Stimulated activated naive CD4-positive, alpha-beta T cell treated with Interleukin-2 at 50 U/mL for 16 hours (primary cell): ENCODE measurements at places on chromosomes 6 and 20.

DNA sequence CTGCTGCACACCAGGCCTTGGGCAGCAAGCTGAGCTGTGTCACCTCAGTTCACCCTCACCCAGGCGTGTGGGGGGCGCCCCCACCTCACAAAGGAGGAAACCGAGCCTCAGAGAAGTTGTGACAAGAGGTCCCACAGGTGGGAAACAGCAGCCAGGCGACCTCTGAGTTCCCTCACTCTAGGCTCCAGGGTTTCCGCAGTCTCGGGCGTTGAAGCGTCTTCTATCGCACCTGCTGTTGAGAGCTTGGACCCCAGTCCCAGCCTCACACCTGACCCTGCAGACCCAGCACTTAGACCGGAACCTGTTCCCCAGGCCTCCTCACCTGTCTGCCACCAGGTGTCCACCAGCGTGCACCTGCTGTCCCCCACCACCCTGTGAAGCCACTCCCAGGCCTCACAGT lies 22.3 kb upstream of the APMAP start:
- DNase-seq: no peak

DNA sequence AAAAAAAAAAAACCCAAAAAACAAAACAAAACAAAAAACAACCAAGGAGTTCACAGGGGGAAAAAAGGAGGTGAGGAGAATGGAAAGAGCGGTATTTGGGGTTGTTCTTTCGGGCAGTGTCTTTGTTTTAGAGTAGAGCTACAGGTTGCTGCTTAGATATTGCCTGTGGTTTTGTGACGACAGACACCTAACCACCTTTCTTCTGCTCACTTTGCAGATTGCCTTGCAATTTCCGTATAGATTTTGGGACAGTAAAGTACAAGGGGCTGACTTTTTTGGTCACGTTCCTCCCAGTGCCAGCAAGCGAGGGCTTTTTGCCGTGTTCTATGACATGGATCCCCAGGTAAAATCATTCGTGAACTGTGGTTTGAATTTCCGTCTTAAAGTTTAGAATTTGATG lies 50.9 kb downstream of the DEK start:
- DNase-seq: no peak

- DNase-seq: no peak
Measured at GRCh38 chr6:13259393-13259792, 68.9 kb downstream of the TBC1D7 start.

DNA sequence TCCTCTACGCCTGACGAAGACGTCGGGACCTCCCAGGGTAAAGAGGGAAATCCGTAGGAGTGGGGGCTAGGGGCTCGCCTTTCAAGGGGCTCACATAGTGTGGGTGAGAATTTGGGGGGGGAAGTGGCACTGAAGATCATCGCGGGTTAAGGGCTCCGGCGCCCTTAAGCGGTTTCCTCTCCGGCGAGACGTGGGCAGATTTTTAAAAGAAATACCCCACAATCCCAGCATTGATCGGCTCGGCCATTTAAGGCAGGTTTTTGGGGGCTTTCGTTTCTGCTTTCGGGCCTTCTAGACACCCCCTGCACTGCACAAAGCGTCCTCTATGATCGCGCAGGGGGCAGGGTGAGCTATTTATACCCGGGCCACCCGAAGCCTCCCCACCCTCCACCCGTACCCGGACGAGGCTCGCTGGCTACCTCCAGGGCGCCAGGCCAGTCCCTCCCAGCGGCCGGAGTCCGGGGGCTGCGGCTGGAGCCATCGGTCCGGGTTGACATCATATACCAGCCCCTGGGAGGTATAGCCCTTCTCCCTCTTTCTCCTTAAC lies 1.2 kb downstream of the NKX2-2 start:
- DNase-seq: no peak

GRCh38 chr20:7775072-7775471 lies 165.2 kb downstream of the HAO1 start:
- DNase-seq: no peak

DNA sequence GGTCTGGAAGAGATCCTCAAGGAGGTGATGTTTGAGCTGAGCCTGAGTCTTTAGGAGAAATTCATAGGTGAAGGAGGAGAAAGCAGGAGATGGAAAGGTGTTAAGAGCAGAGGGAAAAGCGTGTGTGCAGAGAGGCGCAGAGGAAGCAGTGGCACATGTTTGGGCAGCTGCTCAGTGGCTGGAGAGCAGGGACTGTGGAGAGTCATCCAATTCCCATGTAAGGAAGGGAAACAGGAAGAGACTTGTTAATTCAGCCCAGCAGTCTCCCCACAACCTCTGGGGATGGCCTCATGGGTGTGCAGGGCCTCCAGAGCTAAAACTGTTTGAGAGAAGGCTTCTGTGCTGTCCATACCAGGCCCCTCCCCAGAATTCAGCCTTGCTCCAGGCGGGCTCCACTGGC lies 16.2 kb downstream of the AAR2 start:
- no peak for DNase-seq

DNA sequence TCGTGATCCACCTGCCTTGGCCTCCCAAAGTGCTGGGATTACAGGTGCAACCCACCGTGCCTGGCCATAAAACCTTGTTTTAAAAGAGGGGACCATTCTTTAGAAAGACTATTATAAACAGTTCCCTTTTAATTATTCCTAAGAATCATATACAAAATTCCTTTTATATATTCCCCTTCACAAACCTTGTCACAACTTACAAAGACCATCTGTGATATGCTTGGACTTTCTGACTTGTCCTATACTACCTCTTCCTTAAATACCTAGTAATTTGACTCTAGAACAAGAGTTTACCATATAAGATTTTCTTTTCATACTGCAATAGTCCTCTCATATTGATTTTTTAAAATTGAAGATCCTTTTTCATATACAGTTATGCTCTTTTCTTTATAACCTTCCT lies 135.8 kb upstream of the PRSS16 start:
- DNase-seq: no peak

DNA sequence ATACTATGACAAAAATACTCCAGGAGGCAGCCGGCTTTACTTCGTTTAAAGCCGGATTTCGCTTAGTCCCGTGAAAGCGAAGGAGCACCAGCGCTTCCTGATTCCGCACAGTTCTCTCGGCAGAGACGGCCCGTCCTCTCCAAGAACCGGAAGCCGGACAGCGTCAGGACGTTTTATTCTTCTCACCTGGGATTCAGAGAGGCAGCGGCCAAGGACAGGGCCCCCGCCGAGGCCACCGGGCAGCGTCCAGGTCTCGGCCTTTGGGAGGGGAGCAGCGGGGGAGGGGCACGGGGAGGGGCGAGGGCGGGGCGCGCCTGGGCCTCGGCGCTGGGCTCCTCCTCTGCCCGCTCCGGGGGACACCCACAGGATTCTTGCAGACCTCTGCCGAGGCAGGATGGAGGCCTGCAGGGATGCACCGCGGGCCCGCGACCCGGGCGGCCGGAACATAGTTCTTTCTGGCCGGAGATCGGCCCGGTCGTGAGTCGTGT lies 2.8 kb upstream of the DIDO1 start:
- peak; percentile 55 for DNase-seq
